ENCODE measurements at places on chromosomes 6 and 20.
A peak's percentile ranks its signal among the peaks of the same experiment; 100 is the strongest.

GRCh38 chr6:6622501-6622900, 34.0 kb downstream of the LY86 start:
- no peak for DNase-seq

DNA sequence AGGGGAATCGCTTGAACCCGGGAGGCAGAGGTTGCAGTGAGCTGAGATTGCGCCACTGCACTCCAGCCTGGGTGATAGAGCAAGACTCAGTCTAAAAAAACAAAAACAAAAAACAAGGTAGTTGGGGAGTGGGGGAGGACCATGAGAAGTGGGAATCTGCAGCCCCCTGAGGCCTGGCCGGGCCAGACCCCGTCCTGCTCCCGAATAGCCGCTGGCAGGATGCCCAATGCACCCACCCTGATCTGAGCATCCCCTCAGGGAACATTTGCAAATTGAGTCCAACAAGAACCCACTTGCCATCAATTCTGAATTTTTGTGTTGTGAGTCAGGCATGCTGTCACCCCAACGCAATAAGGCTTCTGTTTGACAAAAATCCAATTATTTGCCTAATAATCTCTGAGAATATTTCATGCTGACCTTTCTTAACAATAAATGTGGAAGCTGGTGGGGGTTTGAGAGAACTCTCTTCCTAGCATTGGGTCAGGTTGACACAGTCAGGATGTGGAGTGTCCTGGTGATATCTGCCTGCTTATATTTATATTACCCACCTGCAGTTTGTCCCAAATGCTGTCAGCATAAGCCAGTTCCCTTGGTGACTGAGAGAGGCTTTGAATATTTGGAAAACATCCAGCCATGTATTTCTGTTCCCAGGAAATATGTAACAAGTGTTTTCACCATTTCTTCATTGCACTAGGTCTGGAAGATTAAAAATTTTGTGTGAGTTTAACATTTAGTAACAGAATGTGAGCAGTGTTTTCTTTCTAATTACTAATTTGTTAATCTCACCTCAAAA, 28.4 kb upstream of the FRMD1 start:
- no peak for DNase-seq

DNA sequence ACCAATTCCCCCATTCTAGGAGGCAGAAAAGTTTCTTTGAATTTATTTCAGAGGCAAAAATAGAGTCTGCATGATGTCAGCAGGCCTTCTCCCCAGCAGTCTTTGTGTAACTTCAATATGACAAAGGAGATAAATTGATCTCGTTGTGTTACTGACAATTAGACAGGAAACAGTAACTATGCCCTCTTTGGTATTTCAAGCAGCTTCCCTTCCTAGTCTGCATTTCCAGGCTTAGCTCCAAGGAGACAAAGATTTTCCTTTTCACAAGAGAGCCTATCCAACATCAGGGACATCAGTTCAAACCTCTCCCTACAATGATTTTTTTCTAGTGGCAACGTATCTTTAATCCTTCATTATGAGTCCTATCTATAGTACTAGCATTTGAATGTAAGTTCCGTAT, 245.9 kb upstream of the HSF2 start:
- DNase-seq = no peak

- no peak for DNase-seq
Measured at GRCh38 chr6:148179786-148180185, 162.9 kb upstream of the SASH1 start.

GRCh38 chr6:13474360-13474759, 13.0 kb downstream of the GFOD1 start:
- no peak for DNase-seq

DNA sequence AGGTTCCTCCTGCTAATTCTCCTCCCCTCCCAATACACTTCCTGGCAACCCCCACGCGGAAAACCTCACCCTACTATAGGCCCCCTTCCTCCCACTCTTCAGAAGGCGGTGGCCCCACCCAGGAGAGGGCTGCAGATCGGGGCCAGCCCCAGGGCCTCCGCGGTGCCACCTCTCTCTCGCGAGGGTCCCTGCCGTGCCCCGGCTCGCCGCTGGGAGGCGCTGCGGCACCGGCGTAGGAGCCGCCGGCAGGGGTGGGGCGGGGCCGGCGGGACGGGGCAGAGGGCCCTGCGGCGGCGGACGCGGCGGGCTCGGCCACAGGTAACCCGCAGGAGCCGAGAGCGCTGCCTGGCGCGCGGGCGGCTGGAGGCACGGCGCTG, at the start of gene ANKRD6:
Gene ANKRD6, plus strand, starts transcription at position 278 of the 377 bp plus-strand sequence. CDS start 133,825 bp downstream, outside the sequence.
- DNase-seq = peak; percentile 72

DNA sequence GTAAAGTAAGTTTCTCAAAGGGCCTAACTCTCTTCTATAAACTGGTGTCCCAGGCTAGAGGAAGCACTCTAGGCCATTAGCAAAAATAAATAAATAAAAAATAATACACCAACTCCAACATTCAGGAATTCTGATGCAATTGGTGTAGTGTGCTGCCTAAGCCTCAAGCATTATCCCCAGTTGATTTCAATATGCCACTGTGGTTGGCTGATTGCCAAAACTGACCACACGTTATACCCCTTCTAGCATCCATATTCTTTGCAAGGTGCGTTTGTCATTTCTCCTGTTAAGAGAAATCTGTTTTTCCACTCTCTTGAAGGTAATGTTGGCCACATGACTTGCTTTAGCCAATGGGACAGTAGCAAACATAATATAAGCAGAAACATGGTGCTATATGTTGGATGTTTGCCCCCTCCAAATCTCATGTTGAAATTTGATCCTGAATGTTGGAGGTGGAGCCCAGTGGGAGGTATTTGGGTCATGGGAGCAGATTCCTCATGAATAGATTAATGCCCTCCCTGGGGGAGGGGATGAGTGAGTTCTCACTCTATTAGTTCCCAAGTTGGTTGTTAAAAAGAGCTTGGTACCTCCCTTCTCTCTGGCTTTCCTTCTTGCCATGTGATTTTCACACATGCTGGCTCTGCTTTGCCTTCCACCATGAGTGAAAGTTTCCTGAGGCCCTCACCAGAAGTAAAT, 71.9 kb upstream of the PLCB4 start:
- no peak for DNase-seq

DNA sequence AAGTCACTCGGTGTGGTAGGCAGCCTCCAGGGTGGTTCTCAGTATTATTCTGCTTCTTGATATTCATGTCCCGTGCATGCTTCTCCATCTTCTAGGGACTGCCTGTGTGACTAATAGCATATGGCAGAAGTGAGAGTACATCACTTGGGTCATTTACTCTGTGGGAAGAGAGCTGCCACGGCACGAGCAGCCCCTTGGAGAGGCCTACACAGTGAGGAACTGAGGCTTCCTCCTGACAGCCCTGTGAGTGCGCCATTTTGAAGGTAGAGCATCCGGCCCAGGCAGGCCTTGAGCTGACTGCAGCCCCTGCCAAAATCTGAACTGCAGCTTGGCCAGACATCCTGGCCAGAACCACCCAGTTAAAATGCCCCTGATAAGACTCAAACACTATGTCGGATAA, 17.3 kb upstream of the MCUR1 start:
- DNase-seq = no peak

DNA sequence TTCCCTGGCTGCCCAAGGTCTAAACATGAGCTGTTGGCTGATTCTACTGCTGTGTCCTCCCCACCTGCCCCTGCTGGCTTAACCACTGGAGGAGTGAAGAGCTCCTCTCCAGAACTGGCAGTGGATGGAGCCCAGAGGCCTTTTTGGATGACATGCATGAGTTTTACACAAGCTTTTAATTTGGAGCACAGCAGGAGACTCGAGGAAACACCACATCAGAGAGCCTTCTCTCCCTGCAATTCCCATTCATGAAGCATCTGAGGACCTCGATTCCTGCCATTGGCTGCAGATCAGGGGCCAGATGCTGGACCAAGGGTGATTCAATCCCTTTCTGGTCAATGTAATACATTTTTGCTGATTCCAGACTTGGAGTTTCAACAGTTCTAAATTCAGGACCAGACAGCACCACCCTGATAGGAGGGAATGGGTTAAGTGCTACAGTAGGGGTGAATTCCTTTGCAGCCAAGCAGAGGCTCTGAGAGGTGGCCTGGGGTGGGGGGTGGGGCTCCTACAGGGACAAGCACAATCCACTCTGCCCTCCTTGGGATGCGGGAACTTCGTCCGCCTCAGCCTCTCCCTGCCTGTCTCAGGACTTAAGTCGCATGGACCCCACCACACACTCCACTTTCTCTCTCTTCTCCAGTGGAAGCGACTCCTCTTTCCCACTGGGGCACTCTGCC, 599 bp upstream of the PSORS1C1 start:
- no peak for DNase-seq

DNA sequence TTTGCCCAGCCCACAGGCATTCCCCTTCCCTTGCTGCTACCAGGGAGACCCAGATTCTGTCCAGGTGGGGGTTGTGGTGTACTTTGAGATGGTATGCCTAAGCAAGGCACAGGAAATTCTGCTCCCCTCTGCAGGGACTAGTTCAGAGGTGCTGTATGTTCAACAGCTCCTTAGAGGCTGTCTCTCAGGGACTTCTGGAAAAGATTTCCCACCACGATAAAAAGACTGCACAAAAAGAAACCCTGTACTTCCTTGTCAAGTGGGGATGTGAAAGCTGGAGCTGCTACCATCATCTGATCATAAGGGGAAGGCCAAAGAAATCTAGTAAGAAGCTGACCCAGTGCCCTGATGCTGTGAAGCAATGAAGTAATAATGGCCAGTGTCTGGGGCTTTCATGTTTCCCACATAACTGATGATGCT, 51.5 kb upstream of the SMIM29 start:
- no peak for DNase-seq

- no peak for DNase-seq
Measured at GRCh38 chr20:34023937-34024722, 30.4 kb downstream of the RALY start.

GRCh38 chr6:109655761-109656262, 35.2 kb downstream of the AK9 start:
- DNase-seq = no peak

GRCh38 chr20:59820204-59821041, 113.0 kb downstream of the SYCP2 start:
- no peak for DNase-seq

- no peak for DNase-seq
Measured at GRCh38 chr6:111468329-111469012, 14.5 kb downstream of the REV3L start.

- no peak for DNase-seq
Measured at GRCh38 chr6:68502946-68503345, 132.1 kb upstream of the ADGRB3 start.

DNA sequence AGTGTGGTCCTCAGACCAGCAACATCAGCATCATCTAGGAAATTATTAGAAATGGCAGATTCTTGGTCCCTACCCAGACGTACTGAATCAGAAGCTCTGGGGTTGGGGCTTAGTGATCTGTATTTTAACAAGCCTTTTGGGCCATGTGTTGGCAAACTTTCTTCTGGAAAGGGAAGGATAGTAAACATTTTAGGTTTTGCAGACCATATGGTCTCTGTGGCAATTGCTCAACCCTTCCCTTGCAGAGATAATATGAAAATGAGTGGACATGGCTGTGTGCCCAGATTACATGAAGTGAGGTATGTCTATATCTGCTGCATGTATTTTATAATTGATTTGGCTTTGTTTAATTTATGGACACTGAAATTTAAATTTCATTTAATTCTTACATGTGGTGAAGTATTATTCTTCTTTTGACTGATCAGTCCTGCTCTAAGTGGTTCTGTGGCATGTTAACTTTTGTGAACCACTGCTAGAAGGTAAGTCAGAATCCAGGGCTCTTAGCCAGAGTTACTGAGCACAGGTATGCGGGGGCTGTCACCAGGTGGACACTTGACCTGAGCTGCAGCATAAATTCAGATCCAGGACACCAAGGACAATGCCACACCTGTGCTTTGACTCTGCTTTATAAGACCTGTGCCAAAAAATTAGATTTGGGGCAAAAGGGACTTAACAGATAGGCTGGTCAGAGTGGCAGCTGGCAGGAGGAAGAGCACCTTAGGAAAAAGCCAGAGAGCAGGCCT, 43.2 kb downstream of the LY86 start:
- no peak for DNase-seq

DNA sequence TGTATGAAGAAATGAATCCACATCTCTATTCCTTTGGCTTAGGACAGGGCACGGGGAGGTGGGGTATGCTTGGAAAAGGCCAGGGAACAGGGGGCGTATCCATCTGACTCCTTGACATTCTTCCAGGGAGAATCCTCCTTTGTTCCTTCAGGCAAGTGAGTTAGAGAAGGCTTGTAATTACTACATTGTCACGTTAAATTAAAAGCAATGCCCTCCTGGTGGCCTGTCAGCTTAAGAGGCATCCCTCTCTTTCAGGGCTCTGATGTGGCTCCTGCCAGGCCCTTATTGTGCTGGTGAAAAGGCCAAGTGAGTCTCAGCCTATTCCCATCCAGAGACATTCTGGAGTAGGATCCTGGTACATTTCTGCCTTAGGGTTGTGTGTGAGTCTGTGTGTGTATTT, 128.3 kb downstream of the FOXA2 start:
- DNase-seq = no peak

DNA sequence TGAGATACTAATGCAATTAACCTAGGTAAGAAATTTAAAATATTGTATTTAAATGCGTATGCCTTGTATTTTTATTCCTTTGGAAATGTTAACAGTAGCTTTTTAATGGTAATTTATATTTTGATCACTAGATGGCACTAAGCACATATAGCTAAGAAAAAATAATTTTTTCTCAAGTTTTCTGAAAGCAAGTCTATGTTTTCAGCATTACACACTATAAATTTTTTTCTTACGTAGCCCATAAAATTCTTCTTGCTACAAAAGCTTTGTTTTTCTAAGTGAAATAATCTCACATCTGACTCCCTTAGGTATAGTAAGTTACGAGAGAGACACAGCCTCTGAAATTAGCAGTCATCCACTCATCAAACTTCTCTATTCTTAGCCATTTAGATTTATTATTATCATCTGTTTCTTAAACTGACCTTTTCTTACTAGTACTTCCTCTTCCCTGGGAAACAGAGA, 35.7 kb downstream of the TSPYL4 start:
- no peak for DNase-seq

- no peak for DNase-seq
Measured at GRCh38 chr6:125144822-125145221, 8.8 kb upstream of the TPD52L1 start.

DNA sequence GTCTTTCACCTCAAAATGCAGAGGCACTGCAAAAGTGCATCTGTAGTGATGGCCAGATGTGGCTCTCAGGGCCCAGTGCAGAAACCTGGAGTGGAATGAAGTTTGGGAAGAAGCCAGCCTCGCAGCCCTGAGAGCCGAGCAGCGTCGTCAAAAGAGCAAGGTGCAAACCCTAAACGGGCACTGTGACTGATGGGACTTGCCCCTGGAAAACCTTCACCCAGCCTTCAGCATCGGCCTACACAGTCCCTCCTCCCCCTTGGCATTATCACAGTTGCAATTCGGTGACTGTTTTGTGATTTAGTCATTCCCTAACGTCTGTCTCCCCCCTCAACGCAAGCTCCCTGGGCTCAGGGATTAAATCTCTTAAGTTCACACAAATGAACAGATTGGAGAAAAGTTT, 38.6 kb downstream of the TAF4 start:
- DNase-seq = no peak

DNA sequence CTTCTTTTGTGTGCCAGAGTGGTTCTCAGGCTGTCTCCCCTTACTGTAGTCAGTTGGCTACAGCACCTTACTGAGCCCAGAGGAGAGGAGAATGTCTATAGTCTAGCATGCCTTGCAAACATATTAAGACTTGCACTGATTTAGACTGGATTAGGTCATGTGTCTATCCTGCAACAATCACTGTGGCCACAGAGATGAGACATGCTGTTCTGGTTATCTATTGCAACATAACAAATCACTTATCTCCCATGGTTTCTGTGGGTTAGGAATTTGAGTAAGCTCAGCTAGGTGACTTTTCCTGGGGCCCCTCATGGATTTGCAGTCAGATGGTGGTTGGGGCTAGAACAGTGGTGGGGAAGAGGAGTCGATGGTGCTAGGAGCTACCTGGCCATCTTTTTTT, 261.3 kb downstream of the SOD2 start:
- no peak for DNase-seq

All from stimulated activated CD8-positive, alpha-beta memory T cell treated with anti-CD3 and anti-CD28 coated beads, Interleukin-7, amount 100 ng/mL, for 24 hours (primary cell).